Heart right ventricle (tissue), 16 donors: ENCODE measurements at places on chromosomes 1 and 21. TPM values are rescaled to one million over a fixed set of nuclear protein-coding genes. Genes with fewer than 3 reads are reported as not detected.
A peak's percentile ranks its signal among the peaks of the same experiment; 100 is the strongest.

The THEMIS2 gene
- polyA plus RNA-seq = 7.3 TPM

The OR2AK2 gene
- polyA plus RNA-seq = not detected

The DAB1 gene
- polyA plus RNA-seq = 0.16 TPM

The APCS gene
- not detected for polyA plus RNA-seq

The UMODL1 gene
- polyA plus RNA-seq = not detected

The EFNA3 gene
- 0.95 TPM for polyA plus RNA-seq

The BEND5 gene
- 9.1 TPM for polyA plus RNA-seq

The LRRC39 gene
- polyA plus RNA-seq = 13.9 TPM

The USF1 gene
- polyA plus RNA-seq = 42.4 TPM

The FBXO2 gene
- polyA plus RNA-seq = 2.7 TPM

The EMC1 gene
- 15.7 TPM for polyA plus RNA-seq

The C21orf58 gene
- 0.51 TPM for polyA plus RNA-seq

DNA sequence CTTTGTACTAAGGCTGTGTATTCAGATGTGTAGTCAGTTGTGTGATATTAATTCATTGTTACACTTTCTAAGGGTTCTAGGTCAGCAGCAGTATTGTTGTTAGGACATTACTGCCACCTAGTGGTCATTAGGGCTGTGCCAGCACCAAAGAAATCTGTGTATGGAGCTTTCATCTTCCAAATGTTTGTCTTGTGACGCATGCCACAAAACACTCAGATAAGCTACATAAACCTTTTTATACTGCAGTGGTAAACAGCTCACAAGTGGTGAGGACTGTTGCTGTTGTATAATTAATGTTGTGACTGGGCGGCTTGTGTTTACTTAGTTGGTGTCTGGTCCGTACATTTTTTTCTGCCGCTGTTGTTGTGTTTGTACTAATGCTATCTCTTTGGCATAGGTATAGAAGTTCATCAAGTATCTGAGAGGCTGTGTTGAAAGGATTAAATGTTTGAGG lies 51.7 kb downstream of the S1PR1 start:
- no peaks in the 10 kb centered on the region for H3K27me3 ChIP-seq
- DNase-seq = no peak
- no peaks in the 10 kb centered on the region for H3K36me3 ChIP-seq

GRCh38 chr1:63701187-63701586 lies 72.6 kb upstream of the ROR1 start:
- H3K27ac ChIP-seq = peak overlapping the region; percentile 99
- H3K4me1 ChIP-seq = peaks cover 21% of the 10 kb centered on the region
- no peak overlapping the region for H3K4me3 ChIP-seq
- DNase-seq = peak; percentile 25

DNA sequence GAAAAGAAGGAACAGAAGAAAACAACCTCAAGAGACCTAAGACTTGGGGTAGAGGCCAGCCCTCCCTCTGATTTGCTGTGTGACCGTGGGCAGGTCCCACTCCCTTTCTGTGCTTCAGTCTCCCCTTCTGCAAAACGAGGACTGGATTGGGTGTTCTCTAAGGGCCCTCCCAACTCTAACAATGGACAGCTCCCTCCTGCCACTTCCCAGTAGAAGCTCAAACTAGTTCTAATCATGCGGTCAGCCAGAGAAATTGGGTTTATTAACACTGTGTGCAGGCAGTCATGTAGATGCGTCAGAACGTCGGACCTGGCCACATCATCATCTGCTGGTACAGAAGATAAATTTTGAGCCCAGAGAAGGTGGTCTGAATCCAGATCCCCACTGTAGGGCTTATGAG lies 1.6 kb upstream of the PADI4 start:
- no peak for DNase-seq
- no peaks in the 10 kb centered on the region for H3K4me1 ChIP-seq
- no peak overlapping the region for H3K27ac ChIP-seq
- H3K36me3 ChIP-seq = no peaks in the 10 kb centered on the region

GRCh38 chr1:203799971-203800370 lies 4.5 kb downstream of the ZBED6 start:
- no peaks in the 10 kb centered on the region for H3K27me3 ChIP-seq
- H3K36me3 ChIP-seq = peaks cover 20% of the 10 kb centered on the region
- H3K27ac ChIP-seq = no peak overlapping the region
- no peak for DNase-seq
- H3K4me1 ChIP-seq = peaks cover 76% of the 10 kb centered on the region

DNA sequence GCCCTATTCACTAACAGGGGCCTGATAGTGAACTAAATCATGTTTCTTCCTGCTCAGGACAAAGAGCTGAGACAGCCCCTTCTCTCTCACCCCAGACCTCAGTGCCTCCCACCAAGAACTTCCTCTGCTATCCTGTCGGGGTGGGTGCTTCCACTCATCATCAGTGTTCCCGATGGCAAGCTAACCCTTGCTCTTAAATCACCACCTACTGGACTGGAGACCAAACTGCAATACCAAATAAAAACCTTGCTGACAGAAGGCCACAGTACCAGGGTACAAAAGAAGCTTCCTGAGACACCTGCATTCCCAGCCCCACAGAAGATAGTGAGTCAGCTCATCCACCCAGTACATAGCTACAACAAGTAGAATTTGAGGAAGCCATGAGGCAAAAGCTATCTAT lies 799.5 kb downstream of the LTN1 start:
- H3K4me3 ChIP-seq = no peak overlapping the region
- H3K27ac ChIP-seq = no peak overlapping the region
- no peaks in the 10 kb centered on the region for H3K27me3 ChIP-seq
- no peaks in the 10 kb centered on the region for H3K36me3 ChIP-seq
- no peaks in the 10 kb centered on the region for H3K4me1 ChIP-seq

DNA sequence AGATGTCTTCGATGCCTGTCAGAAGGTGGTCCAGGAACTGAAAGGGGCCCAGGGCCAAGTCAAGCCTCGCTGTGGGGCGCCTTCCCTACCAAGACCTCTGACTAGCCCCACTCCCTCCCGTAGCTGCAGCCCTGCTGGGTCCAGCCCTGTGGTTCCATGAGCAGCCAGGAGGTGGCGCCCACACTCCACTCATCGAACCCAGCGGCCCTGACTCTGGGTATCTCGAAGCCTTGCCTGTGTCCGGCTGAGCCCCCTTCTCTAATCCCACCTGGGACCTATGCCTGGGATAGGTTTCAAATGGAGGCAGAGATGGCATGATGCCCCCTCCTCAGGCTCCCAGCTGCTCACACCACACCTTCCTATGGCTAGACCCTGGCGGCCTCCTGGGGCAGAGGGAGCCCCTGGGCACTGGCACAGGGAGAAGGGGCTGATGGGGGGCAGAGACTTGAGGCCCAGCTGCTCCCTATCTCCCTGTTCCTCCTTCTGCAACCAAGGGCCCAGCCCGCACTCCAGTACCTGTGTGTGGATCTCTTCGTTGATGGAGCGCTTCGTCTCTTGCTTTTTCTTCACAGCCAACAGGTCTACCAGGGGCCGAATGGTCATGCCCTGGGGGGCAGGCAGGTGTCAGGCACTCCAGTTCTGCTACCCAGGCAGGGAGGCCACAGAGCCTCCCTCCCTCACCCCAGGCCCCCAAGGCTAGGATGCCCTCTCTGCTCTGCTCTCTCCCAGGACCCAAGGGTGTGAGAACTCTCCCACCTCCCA lies 52.0 kb downstream of the SLC9A1 start:
- peaks cover 57% of the 10 kb centered on the region for H3K36me3 ChIP-seq
- peaks cover 36% of the 10 kb centered on the region for H3K4me1 ChIP-seq
- DNase-seq = peak; percentile 85
- H3K4me3 ChIP-seq = no peak overlapping the region
- H3K27me3 ChIP-seq = no peaks in the 10 kb centered on the region

- H3K27me3 ChIP-seq = no peaks in the 10 kb centered on the region
- peaks cover 9% of the 10 kb centered on the region for H3K4me1 ChIP-seq
- H3K27ac ChIP-seq = no peak overlapping the region
- H3K4me3 ChIP-seq = no peak overlapping the region
Observed at GRCh38 chr1:243924188-243924587, 74.1 kb upstream of the AKT3 start.

GRCh38 chr1:97265630-97266029 lies 544.0 kb downstream of the PTBP2 start:
- no peak for DNase-seq
- H3K27ac ChIP-seq = no peak overlapping the region
- H3K4me1 ChIP-seq = no peaks in the 10 kb centered on the region

DNA sequence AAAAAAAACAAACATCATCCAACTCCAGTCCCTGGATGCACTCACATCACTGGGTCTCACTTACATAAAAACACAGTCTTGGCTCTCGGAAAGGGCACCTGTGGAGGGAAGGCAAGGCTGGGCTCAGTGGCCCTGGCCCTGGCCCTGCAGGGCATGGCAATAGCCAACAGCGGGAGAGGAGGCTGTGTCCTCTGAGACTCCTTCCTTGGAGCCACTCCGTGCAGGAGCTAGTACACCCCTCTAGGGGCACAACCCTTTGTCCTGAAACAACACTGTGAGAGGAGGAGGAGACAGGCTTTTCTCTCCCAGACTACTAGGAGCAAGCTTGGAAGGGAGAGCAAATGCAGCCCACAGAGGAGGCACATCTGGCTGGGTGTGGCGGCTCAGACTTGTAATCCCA lies 28.0 kb downstream of the URB1 start:
- peak overlapping the region; percentile 43 for H3K27ac ChIP-seq
- DNase-seq = no peak
- H3K36me3 ChIP-seq = no peaks in the 10 kb centered on the region
- H3K27me3 ChIP-seq = no peaks in the 10 kb centered on the region
- H3K4me1 ChIP-seq = peaks cover 6% of the 10 kb centered on the region
- H3K4me3 ChIP-seq = no peak overlapping the region

DNA sequence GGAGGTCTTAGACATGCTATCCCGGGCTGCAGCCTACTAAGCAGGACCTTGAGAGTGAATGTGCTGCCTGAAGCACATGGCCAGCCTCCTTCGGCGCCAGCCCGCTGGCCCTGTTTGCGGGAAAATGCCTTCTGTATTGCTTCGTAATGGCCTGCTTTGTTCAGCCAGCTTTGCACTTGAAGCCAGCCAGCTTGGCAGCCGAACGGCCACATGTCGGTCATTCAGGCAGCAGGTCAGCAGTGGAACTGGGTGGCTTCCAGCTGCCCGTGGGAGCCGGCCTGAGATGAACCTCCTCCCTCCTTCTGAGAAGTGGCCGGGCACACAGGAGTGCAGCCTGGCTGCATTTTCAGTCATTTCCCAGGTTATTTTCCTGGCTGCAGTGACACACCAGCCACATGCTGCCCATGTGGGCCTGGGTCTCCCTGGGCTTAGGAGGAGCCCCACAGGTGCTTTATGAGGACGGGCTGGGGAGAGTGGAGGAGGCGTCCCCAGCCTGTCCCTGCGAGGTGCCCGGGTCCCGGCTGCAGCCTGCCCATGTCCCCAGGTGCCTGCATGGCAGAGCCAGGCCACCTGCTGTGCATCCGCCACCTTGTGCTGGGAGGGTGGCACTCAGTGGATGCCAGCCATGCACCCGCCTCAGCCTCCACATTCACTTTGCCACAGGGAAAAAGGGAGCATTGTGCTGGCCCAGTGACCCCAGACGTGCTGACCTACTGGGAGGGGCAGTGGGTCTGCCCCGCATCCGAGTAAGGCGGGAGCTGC lies 103.5 kb downstream of the SIK1 start:
- H3K27ac ChIP-seq = peak overlapping the region; percentile 61
- peak; percentile 76 for DNase-seq
- H3K4me1 ChIP-seq = peaks cover 26% of the 10 kb centered on the region
- H3K36me3 ChIP-seq = no peaks in the 10 kb centered on the region
- H3K4me3 ChIP-seq = no peak overlapping the region

- no peaks in the 10 kb centered on the region for H3K27me3 ChIP-seq
- peaks cover 28% of the 10 kb centered on the region for H3K4me1 ChIP-seq
- H3K27ac ChIP-seq = no peak overlapping the region
- H3K36me3 ChIP-seq = peaks cover 94% of the 10 kb centered on the region
- no peak for DNase-seq
Observed at GRCh38 chr1:38020396-38020795, 7.9 kb downstream of the UTP11 start.

DNA sequence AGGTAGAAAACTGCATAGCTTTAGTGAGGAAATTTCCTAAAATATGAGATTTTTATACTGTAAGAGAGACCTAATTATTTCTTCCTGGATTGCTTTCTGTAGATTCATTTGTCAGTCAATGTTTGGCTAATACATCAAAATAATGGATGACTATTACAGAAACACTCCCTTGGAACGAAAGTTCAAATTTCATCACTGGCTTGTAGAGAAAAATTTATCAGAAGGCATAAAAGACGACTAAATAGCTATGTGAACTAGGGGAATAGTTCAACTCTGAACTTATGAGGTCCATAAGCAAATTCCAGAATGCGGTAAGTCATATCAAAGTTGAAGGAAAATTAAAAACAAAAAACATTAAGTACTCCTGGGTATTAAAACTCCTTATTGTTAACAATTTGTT lies 36.0 kb downstream of the WNT2B start:
- peaks cover 17% of the 10 kb centered on the region for H3K4me1 ChIP-seq
- no peak for DNase-seq
- H3K27me3 ChIP-seq = no peaks in the 10 kb centered on the region
- no peak overlapping the region for H3K4me3 ChIP-seq
- H3K27ac ChIP-seq = no peak overlapping the region

- peaks cover under 1% of the 10 kb centered on the region for H3K36me3 ChIP-seq
- no peak for DNase-seq
- peaks cover 25% of the 10 kb centered on the region for H3K4me1 ChIP-seq
- no peak overlapping the region for H3K4me3 ChIP-seq
- no peaks in the 10 kb centered on the region for H3K27me3 ChIP-seq
Observed at GRCh38 chr21:29075706-29076466, 2.4 kb upstream of the CCT8 start.

DNA sequence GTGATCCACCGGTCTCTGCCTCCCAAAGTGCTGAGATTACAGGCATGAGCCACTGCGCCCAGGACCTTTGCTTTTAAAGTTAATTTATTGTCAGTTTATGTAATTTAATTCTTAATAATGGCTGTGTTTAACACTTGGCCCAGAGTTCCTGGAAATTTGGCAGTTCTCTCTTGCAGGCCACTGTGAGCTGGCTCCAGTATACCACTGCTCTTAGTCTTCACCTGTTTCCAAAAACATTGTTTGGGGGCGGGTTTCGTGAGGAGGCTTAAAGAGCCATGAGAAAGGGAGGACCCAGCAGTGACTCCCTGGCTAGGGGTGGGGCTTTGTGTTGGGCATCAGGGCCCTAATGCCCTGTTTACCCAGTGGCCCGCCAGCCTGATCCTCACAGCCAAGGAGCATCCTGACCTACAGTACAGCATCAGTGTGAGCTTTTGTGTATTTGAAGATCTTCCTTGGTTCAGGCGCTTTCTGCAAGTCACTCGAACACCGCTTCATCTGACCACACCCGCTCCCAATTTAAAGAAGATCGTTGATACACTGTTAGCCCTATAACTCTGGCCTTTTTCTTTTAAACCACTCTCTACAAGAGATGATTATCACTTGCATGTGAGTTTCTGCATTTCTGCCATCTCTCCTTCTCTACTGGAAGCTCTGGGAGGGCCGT lies 12.0 kb upstream of the BGLAP start:
- no peak for DNase-seq
- H3K27me3 ChIP-seq = no peaks in the 10 kb centered on the region
- peaks cover 62% of the 10 kb centered on the region for H3K36me3 ChIP-seq
- H3K4me3 ChIP-seq = no peak overlapping the region

DNA sequence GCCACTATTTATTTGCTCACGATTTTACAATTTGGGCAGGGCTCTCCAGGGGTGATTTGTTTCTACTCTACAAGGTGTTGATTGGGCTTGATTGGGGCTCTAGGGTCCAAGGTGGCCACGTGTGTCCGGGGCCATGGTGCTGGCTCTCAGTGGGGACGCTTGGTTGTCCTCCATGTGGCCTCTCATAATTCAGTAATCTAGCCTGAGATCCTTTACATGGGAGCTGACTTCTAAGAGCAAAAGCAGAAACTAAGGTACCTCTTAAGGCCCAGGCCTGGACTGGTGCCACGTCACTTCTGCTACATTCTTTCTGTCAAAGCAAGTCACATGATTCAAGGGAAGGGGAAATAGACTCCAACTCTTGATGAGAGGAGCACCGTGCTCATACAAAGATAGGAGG lies 8.1 kb upstream of the PSRC1 start:
- no peak for DNase-seq
- no peak overlapping the region for H3K4me3 ChIP-seq
- H3K36me3 ChIP-seq = no peaks in the 10 kb centered on the region
- H3K27me3 ChIP-seq = no peaks in the 10 kb centered on the region
